ENCODE measurements at places on chromosomes 16 and 17.

GRCh38 chr17:78131172-78132083 is 857 bp downstream of the TMC8 start:
- DNase-seq = peak; percentile 58

- DNase-seq = no peak
These were observed 8.3 kb downstream of the CFAP97D1 start for GRCh38 chr17:43788540-43788939.

DNA sequence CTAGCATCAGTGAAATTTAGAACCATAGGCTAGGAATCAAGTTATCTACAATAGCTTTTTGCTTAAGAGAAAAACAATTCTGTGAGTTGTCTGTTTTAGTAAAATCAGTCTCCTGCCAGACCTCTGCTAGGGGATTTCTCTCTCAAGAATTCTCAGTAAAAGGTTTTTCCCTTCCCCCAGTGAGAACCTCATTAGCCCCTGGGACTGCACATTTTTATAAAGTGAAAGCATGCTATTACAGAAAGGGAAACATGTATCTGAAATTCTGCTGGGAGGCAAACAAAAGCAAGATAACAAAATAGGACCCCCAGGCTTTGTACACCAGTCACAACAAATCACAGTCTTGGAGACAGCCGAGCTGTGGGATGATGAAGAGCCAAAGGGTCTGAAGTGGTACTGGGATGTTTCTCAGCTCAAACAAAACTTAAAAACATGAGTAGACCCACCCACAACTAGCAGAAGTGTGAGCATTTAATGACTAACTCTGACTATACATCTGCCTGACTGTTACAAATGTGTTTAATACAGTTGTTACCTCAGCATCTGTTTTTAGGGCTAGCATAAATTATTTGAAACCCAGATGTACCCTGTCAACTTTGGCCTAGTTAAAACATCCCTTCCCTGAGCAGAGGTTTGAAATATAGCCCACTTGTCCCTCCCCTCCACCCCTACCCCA is 20.0 kb upstream of the GLG1 start:
- no peak for DNase-seq

DNA sequence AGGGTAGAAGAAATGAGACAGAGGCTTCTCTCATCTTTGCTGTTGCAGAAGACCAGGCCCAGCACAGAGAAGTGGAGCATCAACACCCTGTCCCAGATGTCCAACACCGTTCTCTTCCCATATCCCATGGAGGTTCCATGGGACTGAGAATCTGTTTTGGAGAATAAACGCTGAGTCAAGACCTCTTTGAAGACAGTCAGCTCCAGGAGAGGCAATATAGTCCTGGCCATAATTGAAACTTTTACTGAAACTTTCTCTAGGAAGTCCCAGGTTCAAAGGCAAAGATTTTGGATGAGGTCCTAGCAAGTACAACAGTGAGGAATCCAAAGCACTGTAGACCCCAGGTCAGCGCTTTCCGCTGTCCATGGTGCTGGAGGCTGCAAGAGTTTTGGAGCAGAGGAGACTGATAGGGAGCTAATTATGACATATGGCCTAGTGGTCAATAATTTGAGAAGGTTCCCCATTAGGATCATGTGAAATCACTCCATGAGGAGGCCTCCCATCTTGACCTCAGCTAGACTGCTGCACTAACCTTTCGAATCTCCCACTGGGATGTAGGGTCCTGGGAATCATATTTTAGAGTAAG is 36.0 kb downstream of the OSBPL7 start:
- DNase-seq = no peak

GRCh38 chr16:55152875-55153390 is 171.1 kb upstream of the IRX6 start:
- DNase-seq = no peak

DNA sequence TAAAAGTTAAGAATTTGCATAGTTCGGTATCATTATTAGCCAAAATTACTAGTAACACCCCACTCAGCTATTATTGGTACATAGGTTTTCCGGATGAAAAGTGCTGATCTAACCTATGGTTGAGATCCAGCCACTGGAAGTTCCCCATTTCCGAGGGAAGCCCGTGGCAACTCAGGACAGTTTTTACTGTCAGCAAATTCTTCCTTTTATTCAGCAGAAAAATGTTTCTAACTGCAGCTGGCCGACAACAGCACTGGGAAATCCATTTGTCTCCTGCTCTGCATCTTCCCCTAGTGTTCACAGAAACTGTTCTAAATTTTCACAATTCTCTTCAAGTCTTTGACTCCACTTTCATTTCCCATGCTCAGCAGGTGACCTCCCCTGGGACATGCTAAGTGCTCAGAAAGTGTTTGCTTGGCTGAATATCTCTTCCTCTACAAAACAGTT is 15.5 kb upstream of the MMD start:
- DNase-seq = no peak

GRCh38 chr17:28507567-28508203 is 1.5 kb downstream of the FOXN1 start:
- no peak for DNase-seq

GRCh38 chr17:69317625-69318024 is 9.3 kb downstream of the ABCA5 start:
- DNase-seq = no peak

GRCh38 chr17:45052052-45052772 is 780 bp upstream of the DCAKD start:
- DNase-seq = peak; percentile 10

DNA sequence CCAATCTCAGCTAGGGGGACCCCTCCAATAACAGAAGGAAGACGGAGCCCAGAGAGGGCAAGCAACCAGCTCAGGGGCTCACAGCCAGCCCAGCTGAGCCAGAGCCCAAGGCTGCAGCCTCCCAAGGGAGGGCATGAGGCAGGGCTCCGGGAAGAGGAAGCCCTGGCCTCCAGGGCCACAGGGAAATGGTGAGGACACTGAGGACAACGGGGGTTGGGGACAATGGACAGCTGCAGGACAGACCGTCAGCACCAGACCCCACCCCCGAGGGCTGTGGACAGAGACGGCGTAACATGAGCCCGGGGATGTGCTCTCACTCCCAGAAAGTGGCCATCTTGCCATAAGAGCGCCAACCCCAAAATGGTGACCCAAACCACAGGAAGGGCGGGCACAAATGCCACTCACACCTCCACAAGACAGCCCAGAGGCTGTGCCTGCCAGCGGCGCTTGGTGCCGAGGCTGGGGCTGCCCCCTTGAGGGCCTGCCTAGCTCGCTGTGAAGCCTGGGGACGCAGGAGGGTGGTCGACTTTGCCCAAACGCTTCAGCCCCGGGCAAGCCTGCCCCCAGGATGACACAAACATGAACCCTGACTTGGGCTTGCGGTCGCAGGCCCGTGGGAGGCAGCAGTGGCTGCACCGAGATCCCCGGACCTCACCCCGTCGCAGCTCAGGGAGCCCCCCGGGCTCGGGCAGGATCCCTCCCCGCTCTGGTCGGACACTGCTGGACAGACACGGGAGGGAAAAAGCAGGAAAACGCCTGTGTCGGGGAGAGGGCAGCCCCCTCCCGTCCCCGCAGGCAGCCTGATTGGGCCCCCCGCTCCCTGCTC is 10.5 kb downstream of the PIMREG start:
- DNase-seq = no peak

DNA sequence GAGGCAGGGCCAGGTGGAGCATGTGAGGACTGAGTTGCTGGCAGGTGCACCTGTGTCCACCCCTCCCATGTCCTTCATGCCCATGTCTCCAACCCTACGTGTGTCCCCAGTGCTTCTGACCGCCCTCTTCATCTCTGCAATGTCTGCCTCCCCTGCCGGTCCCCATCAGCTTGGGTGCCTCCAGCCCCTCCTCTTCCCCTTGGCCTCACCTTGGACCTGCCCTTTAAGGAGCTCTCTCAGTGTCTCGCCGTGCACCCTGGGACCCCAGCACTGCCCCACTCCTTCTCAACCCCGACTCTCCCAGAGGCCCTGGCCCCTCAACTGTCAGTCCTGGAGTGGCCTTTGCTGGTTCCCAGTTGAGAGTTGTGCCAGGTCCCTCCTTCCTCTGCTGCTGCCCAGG is 15.0 kb downstream of the RIPOR1 start:
- no peak for DNase-seq

- no peak for DNase-seq
These were observed 195.1 kb downstream of the IRF8 start for GRCh38 chr16:86093801-86094750.

- DNase-seq = no peak
These were observed 12.4 kb downstream of the P3H4 start for GRCh38 chr17:41799366-41799765.

DNA sequence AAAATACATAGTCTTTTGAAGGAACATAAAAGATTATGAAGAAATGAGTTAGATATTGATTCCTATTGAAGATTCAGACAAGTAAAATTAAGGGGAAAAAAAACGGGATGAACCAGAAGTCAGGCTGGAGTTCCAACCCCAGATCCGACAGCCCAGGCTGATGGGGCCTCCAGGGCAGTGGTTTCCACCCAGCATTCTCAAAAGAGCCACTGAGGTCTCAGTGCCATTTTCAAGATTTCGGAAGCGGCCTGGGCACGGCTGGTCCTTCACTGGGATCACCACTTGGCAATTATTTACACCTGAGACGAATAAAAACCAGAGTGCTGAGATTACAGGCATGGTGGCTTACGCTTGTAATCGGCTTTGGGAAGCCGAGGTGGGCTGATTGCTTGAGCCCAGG is 9.5 kb downstream of the STH start:
- no peak for DNase-seq

- DNase-seq = no peak
These were observed 3.2 kb upstream of the PHLPP2 start for GRCh38 chr16:71727551-71728324.

- no peak for DNase-seq
These were observed 457.0 kb upstream of the CDH5 start for GRCh38 chr16:65909310-65910050.

DNA sequence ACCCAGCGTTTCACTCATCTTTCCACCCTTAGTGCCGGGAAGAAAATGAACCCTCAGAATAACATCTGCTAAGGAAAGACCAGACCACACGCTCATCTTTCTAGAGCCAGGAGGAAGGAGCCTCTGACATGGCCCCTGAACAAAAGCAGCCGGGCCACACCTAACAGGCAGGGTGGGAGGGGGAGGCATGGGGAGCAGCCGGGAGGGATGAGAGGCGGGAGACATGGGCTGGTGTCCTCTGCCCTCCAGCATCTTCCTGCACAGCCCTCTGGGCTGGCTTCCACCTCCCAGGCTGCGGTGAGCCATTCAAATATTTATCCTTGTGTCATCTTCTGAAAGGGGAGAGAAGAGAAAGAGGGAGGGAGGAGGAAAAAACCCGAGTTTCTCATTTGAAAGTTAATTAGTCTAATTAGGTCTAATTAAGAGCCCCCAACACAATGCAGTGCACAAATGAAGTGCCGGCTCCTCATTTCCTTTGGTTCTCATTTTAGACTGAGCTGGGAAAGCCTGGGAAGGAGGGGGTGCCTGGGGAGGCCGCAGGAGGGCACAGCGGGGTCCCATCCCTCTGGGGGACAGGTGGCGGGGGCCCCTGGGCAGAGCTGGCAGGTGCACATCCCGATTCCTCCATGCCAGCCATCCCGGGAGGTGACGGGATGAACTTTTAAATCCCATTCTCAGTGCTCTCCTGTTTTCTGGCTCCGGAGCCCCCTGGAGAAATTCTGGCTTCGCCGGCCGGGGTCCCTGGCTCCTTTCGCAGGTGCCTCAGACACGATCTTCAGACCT is 90.5 kb downstream of the ENGASE start:
- no peak for DNase-seq

DNA sequence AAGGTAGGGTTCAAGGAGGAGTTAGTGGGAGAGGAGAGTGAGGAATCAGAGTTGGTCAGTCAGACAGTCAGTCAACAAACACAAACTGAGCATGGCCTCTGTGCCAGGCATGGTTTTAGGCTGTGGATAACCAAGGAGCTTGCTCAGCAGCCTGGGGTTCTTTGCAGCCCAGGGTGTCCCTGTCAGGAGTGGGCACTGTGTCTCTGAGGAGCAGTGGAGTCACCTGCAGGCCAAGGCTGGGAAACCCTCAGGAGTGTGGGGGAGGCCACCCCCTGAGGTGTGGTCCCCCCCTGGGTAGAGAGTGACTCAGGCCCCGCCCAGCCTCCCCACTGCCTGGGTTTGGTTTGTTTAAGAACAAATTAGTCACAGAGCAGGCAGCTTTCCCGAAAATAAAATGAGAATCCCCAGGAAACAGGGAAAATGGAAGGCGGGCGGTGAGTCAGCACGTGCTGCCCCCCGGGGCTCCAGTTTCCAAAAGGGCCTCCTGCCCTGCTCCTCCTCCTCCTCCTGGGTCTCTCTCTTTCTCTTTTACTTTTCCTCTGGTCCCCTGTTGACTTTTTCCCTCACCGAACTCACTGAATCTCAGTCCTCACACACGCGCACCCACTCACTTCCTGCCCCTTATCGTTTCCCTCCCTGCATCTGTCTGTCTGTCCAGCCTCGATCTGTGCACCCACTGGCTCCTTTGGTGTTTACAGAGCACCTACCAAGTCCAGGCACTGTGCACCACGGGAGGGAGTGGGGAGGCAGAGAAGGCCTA is 44.3 kb downstream of the SOCS3 start:
- peak; percentile 44 for DNase-seq

DNA sequence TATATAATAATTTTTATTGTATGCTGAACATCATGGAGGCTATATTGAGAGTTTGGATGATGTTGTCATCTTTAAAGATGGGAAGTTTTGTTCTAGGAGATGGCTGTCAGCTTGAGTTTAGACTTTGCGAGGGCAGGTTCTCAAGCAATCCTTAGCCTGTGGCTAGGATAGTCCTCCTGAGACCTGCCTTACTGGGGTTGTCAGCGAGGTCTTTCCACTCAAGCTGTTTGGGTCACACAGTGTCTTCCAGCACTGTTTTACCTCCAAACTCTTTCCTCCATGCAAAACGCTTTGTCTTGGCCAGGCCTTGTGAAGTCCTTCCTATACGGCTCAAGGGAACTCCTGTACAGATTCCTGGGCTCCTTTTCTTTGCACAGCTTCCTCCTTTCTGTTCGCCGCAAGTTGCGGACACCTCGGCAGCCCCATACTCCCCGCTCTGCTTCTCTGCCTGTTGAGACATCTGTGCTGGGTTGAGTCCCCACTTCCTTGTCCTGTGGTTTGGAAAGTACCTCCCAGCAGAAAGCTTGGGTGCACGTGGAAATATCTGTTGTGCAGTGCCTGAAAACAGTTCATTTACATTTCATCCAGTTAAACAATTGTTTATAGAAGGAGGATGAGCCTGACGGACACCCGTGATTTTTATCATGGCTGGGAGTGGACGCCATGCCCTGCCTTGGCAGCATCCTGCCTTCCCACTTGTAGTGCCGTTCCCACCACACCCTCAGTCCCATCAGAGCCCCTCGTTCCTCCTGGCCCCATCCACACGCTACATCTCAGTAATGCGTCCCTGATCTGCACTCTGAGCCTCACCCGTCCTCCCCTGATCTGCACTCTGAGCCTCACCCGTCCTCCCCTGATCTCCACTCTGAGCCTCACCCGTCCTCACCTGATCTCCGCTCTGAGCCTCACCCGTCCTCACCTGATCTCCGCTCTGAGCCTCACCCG is 55.0 kb upstream of the CBFA2T3 start:
- DNase-seq = no peak

- no peak for DNase-seq
These were observed 243.3 kb downstream of the ENGASE start for GRCh38 chr17:79317916-79318315.
